Fibroblast of lung (primary cell): ENCODE measurements at places on chromosomes 16 and 17. TPM values are rescaled to one million over a fixed set of nuclear protein-coding genes. Genes with fewer than 3 reads are reported as not detected.

GRCh38 chr16:67529582-67530012, 968 bp downstream of the RIPOR1 start:
- peak; percentile 25 for DNase-seq

GRCh38 chr17:61474934-61475333, 22.7 kb downstream of the TBX4 start:
- DNase-seq, result no peak

GSG1L2 gene
- total RNA-seq, result not detected in 2 replicates

SOST gene
- not detected in 2 replicates for total RNA-seq

GALR2 gene
- total RNA-seq, result not detected in 2 replicates

GRCh38 chr17:1598399-1599095, 30.1 kb downstream of the SLC43A2 start:
- DNase-seq, result no peak

SLC47A1 gene
- 0.26 and 0.66 TPM in 2 replicates for total RNA-seq

KRTAP3-1 gene
- not detected in 2 replicates for total RNA-seq

CCL3 gene
- total RNA-seq, result not detected in 2 replicates

DNA sequence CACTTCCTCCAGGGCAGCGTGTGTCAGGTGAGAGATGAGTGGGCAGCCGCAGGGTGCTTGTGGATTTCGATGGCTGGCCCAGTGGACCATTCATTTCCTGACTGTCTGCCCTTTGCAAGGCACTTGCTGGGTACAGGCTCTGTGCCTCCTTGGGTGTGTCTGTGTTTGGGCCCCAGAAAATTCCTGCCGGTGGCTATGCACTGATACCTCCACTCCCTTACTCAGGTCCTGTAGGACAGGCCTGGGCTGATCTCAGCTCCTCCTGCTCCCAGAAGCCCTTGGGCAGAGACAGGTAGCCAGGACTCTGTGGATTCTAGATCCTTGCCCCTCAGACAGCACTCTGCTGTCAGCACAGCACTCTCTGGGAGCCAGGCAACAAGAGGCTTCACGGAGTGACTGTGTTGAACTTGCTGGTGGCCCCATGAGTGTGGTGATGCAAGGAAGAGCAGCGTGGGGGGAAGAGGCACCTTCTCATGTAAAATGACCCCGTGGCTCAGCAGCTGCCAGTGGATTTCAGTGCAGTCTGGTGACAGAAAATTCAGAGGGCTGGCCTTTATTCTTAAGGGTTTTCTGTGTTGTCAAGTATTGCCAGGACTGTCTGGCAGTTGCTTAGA, 29.0 kb downstream of the PGS1 start:
- DNase-seq, result no peak

- no peak for DNase-seq
Observed at GRCh38 chr17:82663381-82664275, 15.4 kb upstream of the WDR45B start.

NDUFB10 gene
- total RNA-seq, result 149 TPM in 2 replicates

SLC4A1 gene
- not detected in 2 replicates for total RNA-seq

LPO gene
- not detected in 2 replicates for total RNA-seq

OTOP3 gene
- not detected in 2 replicates for total RNA-seq

- no peak for DNase-seq
Observed at GRCh38 chr17:67503184-67503583, 126.1 kb downstream of the PITPNC1 start.

DNA sequence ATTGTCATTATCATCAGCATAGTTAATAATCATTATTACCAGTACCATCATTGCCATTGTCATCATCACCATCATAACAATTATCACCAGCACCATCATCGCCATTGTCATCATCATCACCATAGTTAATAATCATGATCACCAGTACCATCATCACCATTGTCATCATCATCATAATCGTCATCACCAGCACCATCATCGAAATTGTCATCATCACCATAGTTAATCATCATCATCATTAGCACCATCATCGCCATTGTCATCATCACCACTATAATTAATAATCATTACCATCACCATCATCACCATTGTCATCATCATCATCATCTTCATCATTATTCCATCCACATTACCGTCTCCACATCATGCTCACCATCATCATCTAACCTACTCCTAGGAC, 13.5 kb downstream of the PDILT start:
- no peak for DNase-seq

- DNase-seq, result no peak
Observed at GRCh38 chr16:74463888-74464287, 42.6 kb upstream of the CLEC18B start.
